ENCODE measurements at places on chromosomes 16 and 17.

DNA sequence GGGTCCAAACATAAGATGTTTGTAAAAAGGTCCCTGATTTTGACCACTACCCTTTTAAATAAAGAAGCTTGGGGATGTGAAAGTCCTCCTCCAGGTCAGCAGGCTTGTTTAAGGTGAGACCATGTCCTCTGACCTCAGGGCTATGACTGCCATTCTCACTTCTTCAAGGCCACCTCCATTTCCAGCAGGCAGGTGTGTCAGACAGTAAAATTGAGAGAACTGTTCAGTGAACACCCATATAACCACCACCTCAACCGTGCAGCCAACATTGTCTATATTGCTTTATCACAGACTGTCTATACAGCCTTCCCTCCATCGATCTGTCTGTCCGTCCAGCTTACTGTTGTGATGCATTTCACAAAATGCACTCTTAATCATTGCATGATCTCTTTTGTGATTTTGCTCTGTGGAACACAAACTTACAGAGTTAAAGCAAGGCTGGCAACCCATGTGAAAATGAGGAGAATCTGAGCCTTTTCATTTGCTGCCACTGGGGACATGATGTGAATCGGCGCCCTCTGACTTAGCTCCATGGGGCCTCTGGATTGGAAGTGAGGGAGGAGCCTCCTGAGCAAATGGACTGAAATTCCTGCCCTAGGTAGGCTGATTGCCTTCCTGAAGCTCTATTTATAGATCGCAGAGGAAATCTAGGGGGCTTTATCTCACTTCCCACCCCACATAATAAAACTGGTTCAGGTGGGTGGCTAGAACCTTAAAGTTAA is 53.8 kb downstream of the ZNRF1 start:
- DNase-seq = no peak

GRCh38 chr17:16135461-16135860 is 79.9 kb downstream of the NCOR1 start:
- no peak for DNase-seq

GRCh38 chr16:83538707-83539106 is 269.1 kb upstream of the HSBP1 start:
- no peak for DNase-seq

DNA sequence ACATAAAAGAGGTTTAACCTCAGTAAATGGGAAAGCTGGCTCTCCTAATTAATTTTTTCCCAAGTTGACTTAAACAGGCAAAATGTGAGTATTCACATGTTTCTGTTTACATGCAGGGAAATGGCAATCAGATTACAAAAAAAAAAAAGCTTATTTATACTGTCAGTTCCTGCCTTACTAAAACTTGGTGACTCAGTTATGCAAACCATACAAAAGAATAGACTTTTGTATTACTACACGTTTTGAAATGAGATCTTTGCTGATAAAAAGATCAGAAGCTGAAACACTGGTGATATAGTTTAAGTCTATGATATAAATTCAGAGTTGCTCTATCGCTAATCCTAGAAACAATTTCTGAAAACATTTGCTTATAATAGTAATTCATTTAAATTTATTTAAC is 9.4 kb upstream of the KCNJ2 start:
- no peak for DNase-seq

- no peak for DNase-seq
These were observed 4.8 kb downstream of the ARRB2 start for GRCh38 chr17:4715063-4715744.

GRCh38 chr17:1752425-1753262 is 9.2 kb upstream of the SERPINF1 start:
- DNase-seq = no peak

DNA sequence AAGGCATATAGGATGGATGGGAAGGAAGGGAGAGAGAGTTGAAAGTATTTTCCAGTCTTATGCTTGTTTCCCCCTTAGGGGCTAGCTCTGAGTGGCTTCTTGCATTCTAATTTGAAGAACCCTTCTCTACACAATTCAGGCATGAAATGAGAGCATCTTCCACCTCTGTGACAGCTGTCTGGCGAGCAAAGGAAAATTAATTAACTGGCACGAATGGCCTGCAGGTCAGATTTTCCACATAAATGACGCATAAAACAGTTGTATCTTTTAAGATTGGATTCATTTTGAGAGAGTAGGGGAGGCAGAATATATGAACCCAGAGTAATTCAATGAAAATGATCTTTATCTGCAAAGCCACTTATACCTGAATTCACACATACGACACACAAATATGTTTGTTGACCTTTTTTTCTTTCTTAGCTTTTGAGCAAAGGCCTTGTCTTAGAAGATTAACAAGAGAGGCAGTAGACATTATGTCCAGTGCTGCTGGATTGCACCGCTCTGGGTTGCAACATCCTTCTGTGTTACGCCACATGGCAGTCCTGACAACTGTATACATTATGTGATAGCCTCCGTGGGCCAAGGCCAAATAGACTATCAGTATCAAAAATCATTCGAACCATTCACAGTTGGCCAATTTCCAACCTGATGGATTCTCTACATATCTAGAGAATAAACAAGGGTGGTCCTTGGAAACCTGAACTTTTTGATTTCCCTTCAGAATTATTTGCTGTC is 173.0 kb upstream of the GOT2 start:
- DNase-seq = no peak

GRCh38 chr16:17921357-17921978 is 415.1 kb downstream of the NPIPA8 start:
- peak; percentile 64 for DNase-seq

- no peak for DNase-seq
These were observed 1.3 kb downstream of the CCDC102A start for GRCh38 chr16:57534881-57535658.

- no peak for DNase-seq
These were observed 206.8 kb downstream of the PRKCA start for GRCh38 chr17:66508896-66509844.

DNA sequence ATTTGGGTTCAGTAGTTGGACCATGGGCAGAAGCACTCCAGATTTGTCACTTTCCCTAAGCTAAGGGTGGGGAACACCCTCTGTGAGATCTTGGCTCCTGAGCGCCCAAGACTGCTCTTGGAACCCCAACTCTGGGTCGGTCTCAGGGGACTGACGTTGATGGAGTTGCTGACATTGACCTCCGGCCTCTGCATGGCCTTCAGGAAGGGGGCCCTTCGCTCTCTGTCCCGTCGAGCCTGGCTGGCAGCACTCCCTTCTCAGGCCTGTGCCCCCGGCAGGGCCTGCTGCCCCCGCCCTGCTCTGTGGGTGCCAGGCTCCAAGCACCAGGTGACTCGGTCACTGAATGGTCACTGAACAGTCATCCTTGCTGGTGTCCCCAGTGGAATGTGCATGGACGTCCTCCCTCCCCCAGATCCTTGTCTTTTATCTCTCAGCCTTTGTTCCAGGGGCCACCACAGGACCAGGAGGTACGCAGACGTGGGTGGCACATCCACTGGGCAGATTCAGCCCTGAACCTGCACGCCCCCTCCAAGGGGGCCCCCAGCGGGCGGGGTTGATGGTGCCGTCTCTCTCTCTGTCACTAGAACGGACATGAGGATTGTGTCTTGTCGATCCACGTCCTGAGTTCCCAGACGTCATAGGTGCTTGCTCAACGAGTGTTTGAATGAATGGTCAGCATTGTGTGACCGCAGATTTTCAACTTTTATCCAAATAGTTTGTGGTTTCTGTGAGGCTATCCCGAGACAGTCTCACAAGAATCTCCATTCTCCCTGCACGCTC is 314.5 kb downstream of the SEC14L1 start:
- peak; percentile 69 for DNase-seq

DNA sequence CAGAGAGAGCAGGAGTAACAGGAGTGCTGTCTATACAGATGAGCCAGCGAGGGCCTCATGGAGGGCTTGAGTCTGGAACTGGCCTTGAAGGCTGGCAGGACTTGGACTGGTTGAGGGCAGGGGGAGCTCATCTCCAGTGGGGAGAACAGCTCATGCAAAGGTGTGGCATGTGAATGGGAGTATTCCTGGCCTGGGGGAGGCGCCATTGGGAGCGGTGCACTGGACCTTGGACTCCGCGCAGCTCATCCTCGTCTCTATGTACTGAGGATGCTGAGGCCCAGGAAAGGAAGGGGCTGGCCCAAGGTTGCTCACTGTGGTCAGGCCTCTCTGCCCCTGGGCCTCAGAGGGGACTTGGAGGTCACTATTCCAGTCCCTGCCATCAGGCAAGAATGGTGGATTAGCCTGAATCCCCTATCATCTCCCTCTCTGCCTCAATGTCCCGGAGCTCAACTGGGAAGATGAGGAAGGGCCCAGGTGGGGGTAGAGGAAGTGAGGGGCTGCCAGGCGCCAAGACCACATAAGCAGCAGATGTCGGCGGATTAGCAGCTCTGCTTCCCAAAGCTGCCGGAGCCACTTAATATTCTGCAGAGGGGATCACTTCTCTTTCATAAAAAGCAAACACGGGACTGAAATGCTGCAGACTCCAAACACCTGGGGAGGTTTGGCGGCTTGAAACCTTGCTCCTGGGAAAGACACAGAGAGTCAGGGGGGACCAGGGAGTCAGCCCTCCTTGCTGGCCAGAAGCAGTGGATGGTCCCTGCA is 88.9 kb downstream of the SDK2 start:
- DNase-seq = no peak

DNA sequence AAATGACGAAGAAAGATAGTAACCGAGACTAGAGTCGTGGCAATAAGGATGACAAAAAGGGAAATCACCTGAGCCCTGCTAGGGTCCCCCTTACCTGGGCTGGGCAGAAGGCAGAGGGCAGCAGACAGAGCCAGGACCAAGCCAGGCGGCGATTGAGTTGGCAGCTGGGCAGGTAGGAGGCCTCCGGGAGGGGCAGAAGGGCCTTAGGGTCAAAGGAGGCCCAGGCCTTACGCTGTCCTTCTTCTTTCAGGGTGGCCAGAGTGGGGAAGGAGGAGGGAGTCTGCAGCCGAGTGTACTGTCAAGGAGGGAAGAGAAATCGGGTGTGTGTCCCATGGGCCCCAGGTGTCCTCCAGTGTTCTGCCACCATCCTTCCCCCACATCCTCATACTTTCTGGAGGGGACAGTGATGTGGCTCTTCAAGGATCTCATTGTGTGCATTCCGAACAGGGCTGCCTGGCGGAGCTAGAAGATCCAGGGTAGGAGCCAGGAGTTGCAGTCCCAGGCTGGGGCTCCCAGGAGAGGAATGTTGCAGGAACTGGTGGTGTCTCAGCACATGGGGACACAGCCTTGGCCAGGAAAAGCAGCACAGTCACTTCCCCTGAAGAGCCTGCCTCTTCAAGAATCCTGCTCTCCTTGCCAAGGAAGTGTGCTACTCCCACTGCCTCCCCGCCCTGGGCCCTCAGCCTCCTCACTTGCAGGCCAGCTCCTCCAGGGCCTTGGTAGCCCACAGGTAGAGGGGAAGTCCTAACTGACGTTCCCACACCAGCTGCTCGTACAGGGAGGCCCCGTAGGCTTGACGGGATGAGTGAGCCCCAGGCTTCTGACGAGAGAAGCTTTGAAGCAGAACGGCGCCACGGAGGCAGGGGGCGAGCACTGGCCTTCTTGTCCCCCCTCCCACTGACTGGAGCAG is 13.2 kb downstream of the CTC1 start:
- no peak for DNase-seq

GRCh38 chr16:89955001-89955685 is 6.6 kb downstream of the DEF8 start:
- DNase-seq = no peak

DNA sequence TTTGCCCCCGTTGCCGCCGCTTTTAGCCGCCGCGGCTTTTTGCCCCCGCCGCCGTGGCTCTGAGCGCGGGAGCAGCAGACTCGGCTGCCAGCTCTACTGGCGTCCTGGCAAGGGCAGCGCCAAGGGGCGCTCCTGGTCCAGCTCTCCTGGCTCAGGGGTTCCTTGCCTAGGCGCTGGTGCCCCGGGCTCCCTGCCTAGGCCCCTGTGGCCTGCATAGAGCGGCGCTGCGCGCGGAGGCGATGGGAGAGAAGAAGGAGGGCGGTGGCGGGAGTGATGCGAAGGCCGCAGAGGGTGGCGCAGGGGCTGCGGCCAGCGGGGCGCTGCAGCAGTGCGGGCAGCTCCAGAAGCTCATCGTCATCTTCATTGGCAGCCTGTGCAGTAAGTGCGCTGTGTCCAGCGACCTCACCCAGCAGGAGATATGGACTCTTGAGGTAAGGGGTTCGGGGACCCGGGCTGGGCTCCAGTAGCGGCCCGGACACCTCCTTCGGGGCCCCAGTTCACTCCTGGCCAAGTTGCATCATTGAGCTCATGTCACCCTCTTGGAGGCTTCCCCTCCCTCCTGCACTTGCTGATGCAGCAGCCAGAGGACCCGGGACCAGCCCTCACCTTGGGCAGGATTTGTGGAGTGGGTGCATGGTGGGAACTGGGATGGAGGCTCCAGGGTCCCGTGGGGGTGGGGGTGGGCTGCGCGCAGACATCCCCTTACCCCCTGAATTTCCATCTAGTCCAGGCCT is 1344.4 kb downstream of the TP53TG3F start:
- DNase-seq = no peak

DNA sequence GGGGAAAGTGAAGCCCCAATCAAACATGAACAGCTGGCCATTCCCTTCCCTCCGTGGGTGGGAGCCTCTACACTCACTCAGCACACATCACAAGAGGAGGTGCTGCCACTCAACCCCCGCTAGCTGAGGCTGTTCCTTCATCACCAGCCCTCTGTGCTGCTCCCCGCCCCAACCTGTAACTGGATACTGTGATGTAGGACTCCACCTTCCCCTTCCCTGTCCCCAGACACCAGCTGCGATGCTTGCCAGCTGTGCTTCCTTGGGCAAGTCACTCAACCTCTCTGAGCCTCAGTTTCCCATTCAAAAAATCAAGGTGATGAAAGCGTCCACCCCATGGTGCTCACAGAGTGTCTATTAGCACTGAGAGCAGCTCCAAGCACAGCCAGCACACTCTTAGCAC is 273.2 kb downstream of the MRTFB start:
- DNase-seq = no peak

- peak; percentile 22 for DNase-seq
These were observed 31.7 kb downstream of the CNGB1 start for GRCh38 chr16:57938936-57939871.

GRCh38 chr17:81927653-81928543 is at the start of gene MAFG:
Gene MAFG, minus strand, starts transcription at chr17:81927735. Its CDS starts 4,550 bp downstream, at chr17:81923185.
- DNase-seq = peak; percentile 94

DNA sequence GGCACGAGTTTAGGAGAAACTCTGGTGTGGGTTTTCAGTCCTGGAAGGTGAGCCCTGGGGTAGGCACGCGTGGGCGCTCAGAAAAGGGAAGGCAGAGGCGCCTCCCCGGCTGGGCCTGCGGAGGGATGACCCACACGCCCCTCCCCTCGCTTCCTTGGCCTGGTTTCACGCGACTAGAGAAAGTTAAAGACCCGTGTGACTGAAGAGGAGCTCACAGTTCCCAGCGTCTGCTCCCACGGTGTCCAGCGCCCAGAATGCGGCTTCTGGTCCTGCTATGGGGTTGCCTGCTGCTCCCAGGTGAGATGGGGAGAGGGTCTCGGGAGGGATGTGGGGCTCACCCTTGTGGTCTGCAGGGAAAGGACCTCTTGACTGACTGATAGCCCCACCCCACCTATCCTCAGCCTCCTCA is at the start of gene CD300LG:
CD300LG (plus strand) TSS at position 214 of the 409 bp plus-strand sequence; CDS start at position 255, 41 bp downstream.
- DNase-seq = no peak

GRCh38 chr16:397736-398332 is 835 bp downstream of the NME4 start:
- peak; percentile 74 for DNase-seq

DNA sequence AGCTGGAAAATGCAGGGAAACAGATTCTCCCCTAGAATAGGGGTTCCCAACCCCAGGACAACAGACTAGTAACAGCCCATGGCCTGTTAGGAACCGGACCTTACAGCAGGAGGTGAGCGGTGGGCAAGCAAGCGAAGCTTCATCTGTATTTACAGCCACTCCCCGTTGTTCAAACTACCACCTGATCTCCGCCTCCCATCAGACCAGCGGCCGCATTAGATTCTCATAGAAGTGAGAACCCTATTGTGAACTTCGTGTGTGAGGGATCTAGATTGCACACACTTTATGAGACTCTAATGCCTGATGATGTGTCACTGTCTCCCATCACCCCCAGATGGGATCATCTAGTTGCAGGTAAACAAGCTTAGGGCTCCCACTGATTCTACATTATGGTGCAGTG is 3.5 kb downstream of the CD300LB start:
- DNase-seq = no peak
